ENCODE measurements at places on chromosomes 12 and 14.

DNA sequence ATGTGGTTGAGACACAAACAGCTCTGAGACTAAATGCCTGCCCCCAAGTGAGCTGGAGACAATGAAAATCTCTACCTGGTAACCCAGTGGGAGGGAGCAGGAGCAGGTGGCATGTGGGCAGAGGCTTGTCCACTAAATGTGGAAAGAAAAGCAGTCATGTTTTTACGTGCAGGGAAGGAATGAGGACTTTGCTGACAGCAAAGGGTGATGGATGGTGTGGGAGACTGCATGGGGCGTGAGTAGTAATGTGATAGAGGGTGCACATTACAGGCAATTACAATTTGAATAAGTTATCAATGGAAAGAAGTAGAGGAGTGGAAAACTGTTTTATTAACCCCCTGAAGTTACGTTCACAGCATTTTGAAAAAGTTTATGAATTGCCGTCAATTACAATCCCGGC, 176.6 kb downstream of the NRXN3 start:
- no peak for DNase-seq

DNA sequence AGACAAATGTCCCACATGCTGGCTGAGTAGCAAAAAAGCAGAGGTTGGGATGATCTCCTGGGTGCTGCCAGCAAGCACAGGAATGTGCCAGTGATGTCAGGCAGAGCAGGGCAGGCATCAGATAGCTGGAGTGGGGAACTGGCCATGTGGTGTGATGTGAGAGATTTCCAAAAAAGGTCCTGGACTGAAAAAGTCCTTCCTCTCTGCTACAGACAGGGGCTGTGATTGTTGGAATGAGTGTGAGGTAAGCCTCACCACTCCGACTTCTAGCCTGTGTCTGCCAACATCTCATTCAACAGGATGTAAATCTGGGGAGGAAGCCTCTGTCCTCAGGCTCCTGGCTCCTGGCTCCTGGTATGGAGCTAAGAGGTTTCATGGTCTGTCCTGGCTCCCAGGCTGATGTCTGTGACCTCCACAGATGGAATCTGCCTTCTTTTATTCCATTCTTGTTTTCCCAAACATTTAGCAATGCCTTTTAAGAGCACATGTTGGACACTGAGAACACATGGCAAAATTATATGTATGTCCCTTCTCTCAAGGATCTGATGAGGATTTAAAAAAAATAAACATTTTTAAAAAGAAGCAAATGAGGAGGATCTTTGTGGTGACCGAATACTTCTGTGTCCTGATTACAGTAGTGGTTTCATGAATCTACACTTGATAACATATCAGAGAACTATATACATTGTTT, 50.1 kb upstream of the STK38L start:
- DNase-seq, result no peak

DNA sequence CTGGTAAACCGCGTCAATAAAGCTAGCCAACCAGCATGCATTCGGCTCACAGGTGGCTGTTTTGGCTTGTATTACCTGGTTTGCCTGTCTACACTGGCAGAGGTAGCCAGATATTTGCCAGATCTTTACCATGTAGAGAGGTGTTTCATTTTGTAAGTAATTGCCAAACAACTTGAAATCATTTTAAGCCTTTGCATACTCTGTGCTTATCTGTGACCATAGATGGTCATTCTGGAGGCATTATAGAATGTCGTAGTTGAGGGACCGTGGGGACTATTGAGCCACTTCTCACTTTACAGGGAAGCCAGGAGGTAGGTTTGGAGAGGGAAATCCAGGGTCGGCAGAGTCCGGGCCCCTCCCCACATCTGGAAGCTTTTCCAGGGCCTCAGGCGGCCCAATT, 5.9 kb downstream of the ADGRD1 start:
- DNase-seq, result no peak

DNA sequence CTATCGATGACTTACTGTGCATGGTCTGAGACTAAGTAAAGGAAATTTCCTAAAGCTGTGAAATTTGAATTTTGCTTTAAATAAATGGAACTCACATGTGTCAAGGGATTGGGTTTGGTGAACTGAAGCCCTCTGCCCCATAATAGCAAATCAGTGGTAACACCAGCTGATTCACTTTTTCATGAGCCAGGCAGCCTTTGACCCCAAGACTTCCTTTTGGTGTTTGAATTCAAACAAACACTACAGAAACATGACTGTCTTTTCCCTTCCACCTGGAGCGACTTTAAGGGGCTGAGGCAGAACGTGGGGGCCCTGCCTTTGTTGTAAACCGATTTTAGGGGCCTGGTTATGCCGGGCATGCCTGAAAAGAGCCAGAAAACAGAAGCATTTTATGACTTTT, 28.8 kb downstream of the KCTD10 start:
- no peak for DNase-seq

- no peak for DNase-seq
These were observed 5.9 kb upstream of the KCNMB4 start for GRCh38 chr12:70360218-70360617.

GRCh38 chr12:107339932-107340331, 246.6 kb upstream of the CRY1 start:
- DNase-seq, result no peak

DNA sequence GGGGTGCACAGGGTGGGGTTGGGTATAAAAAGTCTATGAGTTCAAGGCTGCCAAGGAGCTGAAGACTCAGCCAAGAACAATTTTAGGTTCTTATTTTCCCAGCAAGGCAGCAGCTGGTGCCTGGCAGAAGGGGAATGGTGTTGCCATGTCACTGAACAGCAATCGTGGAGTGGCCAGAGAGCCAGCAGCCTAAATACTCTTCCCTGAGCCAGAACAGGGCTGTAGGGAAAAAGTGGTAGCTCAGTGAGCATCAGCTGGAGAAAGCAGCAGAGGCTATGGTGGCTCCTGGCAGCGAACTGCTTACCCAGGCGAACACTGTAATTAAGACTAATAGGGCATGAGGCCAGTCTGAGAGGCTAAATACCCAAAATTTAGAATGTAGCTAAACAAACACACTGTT, 334.9 kb downstream of the RMST start:
- no peak for DNase-seq

- no peak for DNase-seq
These were observed 451.6 kb downstream of the TRHDE start for GRCh38 chr12:72723732-72724131.

GRCh38 chr14:92686900-92687427, 61.5 kb downstream of the LGMN start:
- DNase-seq, result no peak

DNA sequence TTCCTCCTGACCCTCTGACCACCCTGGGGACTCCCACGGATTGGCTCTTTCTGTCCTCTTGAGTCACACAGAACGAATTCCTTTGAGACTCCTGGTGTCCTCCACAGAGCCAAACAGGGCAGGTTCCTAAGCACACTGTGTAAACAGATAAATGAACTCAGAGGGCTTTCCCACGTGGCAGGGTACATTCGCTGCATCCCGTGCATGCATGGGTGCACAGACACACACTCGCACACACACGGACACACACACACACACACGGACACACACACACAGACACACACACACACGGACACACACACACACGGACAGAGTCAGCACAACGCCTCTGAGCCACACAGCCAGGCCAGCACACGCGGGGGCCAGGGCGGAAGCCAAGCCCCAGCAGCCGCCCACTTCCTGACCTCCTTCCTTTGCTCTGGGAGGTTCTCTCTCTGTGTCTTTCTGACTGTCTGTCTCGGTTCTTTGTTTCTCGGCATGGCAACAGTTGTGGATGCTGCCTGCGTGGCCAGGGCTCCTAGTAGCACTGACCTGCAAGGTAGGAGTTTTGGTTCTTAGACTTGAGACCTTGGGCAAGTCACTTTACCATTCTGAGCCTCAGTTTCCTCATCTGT, 706 bp downstream of the CRACR2A start:
- DNase-seq, result peak; percentile 62

- DNase-seq, result no peak
These were observed 66.1 kb downstream of the DYRK2 start for GRCh38 chr12:67714648-67715047.

GRCh38 chr14:90615517-90616060, 200.6 kb downstream of the TTC7B start:
- DNase-seq, result no peak

DNA sequence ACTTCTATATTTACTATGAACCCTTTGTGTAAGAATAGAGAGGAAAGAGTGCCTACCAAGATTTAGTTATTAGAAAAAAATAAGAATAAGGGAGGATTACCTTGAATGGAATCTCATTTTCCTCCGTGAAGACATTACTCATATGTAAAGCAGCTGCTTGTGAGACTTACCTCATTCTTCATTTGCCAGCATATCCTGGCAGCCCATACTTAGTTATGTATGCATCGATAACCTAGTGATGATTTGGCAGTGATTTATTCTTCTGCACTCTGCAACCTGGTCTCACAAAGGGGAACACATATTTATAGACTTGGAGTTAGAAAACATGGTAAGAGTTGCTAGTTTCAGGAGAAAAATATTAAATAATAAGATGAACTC, 56.8 kb downstream of the LRFN5 start:
- DNase-seq, result no peak
